ENCODE measurements at places on chromosomes 6 and 20. TPM values are rescaled to one million over a fixed set of nuclear protein-coding genes. Genes with fewer than 3 reads are reported as not detected.

GRCh38 chr20:25221592-25222460 lies 26.1 kb upstream of the PYGB start:
- peak; percentile 87 for DNase-seq

The FOXA2 gene
- polyA plus RNA-seq = not detected

DNA sequence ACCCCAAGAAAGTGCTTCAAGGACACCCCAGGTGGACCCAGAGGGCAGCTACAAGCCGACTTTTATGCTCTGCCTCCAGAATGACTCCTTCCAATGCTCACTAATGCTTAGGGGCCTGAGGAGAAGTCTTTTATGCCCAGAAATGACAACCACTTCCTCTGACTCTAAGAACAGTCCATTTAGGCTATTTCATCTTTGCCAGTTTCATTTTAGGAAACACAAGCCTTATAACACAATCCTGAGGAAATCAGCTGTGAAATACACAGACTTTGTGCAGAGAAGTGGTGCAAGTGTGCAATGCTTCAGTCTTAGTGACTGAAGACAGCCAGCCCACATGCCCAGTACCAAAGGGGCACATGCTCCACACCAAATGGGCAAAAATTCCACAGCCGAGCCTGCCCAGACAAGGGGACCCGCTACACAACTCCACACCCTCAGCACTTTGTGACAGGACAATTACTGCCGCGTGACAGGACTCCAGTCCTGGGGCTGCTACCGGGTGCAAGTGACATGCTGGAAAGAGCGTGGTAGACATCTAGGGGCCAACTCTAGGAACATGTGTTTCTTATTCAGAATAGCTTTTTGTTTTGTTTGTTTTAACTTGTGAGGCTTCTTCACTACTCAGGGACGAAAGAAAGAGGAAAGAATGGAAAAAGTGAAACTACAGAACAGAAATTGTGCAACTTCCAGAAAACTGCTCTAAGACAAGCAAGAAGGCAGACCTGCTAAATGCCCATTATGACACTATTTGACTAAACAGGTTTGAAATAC lies 28.2 kb upstream of the PLAGL1 start:
- peak; percentile 65 for DNase-seq

The TP53TG5 gene
- polyA plus RNA-seq = 0.99 TPM

DNA sequence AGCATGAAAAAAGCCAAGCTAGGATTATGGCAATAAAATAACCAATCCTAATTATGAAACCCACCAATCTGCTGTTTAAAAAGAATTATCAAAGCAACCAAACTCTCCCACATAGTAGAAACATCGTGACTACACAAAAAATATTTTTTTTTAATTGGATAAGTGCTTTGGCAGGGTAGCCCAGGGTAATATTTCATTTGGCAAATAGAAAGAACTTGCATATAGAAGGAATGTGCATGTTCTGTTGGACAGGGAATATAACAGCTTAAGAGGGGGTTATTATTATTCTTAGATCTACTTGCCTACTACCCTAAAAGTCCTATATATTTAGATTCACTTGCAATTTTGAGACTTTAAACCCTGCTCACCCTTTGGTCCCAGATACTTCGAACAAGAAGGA lies 972 bp downstream of the GSTA3 start:
- no peak for DNase-seq

The FLRT3 gene
- 20.8 TPM for polyA plus RNA-seq

DNA sequence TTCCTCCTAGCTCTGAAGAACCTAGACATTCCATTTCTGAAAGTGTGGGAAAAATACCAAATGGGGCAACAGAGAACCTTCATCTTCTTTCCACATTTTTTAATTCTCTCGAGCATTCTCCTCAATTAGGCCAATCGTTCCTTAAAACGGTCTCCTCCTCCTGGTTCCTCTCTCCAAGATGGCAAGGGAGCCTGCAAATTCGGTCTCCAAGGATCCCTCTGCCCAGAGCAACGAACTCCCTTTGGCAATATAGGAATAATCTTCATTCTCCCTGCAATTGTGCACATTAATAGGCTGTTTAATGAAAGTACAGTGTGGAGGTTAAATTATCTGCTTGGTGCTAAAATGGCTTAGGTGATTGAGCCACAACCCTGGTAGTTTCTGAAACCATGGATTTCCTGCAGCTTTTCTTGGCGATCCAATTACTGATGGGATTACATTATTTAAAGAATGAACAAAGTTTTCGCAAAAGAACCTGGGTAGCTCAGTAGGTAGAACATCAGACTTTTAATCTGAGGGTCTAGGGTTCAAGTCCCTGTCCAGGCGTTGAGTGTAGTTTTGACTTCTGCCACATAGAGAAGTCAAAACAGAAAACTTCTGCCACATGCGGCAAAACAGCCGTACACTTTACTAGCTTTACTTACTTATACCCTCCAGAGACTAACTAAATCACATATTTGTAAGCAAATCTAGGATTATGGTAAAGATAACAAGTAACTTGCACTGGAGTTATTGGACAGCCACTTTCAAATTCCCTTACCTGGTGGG lies 102.9 kb upstream of the ZNF184 start:
- DNase-seq = no peak

The GSTA3 gene
- polyA plus RNA-seq = not detected

The SCAF8 gene
- polyA plus RNA-seq = 36.1 TPM

DNA sequence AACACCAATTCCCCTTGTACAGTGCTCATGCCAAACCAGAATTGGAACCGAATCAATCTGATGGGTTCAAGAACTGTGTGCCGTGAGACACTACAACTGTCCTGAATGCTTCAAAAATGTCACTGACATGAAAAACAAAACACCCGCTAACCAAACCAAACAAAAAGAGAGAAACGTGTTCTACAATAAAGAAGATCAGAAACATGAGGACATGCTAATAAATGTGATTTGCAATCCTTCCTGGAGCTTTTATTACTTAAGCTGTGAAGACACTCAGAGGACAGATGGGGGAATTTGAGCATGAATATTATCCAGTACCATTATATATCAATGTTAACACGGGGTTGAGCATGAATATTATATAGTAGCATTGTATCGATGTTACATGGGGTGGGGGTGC lies 72.2 kb upstream of the NFATC2 start:
- DNase-seq = no peak

DNA sequence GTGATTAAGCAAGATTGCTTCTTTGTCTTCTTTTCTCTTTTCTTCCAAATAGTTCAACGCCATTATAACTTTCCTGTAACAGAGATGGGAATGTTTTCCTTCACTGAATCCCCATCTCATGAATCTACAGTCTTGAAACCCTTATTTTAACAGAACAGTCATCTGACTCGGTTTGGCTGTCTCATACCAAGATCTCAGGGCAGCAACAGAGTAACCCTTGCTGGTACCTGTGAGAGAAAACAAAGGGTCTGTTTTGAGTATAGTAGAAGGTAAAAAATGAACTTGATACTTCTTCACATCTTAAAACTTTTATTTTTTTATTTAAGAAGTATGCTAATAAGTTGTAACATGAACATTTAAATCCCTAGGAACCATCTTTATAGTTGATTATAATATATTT lies 19.6 kb upstream of the DSE start:
- DNase-seq = no peak

DNA sequence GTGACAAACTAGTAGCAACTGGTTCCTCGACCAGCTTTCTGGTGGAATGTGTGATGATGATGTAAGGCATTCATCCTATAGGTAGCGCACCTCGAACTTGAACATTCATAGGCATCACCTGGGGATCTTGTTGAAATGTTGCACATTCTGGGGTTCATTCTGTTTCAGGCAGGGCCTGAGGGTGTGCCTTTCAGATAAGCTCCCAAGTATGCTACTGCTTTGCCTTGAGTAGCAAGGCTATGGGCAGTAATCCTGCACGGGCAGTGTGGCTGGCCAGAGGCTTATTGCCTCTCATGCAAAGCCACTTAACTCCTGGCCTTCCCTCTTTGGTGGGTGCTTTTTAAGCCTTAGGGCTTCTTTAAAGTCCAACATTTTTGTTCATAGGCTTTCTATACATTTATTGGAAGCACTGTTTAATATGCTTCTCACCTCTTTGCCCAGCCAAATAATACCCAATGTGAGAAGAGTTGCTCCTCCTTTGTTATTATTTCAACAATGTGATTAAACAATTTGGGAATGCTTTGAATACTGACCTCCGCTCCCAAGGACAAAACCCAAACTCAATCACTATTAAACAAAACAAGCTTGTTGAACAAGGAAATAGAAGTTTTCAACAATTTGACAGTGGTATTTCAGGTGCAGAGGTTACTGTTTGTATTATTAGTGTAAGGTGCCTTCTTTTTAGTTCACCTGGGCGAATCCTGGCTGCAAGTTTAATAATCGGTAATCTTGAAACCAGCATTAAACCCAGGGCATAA lies 57.5 kb downstream of the JARID2 start:
- no peak for DNase-seq

DNA sequence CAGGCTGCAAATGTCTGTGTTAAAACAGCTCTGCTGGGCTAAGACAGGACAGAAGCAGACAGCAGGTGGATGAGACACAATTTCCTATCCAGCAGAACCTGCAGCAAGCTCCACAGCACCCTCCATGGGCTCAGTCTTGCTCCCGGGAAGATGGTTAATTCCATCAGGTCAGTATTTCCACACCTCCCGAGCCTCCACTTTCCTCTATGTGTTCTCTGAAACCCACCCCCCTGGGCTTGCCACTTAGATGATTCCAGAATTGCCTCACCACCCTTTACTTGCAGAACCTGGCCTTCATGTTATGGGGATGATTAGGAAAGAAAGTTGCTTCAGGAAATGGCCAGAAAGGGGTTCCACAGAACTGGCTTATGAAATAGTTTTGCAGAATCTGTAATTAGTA lies 43.8 kb downstream of the ERMARD start:
- no peak for DNase-seq

GRCh38 chr6:159790956-159791598 lies 810 bp downstream of the MRPL18 start:
- peak; percentile 2 for DNase-seq

The CEP85L gene
- polyA plus RNA-seq = 18.0 TPM

DNA sequence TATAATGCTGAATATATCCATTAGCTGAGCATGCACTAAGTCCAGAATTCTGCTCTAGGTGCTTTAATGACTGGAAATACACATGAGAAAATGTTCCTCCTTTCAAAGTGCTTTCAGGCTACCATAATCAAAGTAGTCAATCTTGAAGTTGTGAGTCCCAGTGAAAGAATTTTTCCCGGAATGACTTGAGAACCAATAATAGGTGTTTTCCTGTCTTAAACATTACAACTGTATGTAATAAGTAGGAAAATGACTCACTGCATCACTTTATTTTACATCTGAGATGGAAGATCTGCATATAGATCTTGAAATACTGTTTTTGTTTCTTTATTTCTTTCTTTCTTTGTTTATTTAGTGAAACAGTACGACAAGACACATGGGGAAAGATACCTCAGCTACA lies 437.4 kb upstream of the JAG1 start:
- DNase-seq = no peak

GRCh38 chr6:163284151-163284550 lies 130.4 kb upstream of the QKI start:
- no peak for DNase-seq

The PACSIN1 gene
- polyA plus RNA-seq = 0.31 TPM

GRCh38 chr6:57302477-57302876 lies 15.0 kb upstream of the PRIM2 start:
- no peak for DNase-seq

GRCh38 chr20:44073675-44074071 lies 113.3 kb downstream of the JPH2 start:
- no peak for DNase-seq

GRCh38 chr6:158037771-158038170 lies 56.1 kb downstream of the SYNJ2 start:
- no peak for DNase-seq

The SNAP91 gene
- polyA plus RNA-seq = 2.0 TPM

The SSTR4 gene
- not detected for polyA plus RNA-seq

The STMND1 gene
- polyA plus RNA-seq = 0.25 TPM

The ADGB gene
- not detected for polyA plus RNA-seq

- no peak for DNase-seq
Measured at GRCh38 chr6:98835149-98836024, 1.0 kb downstream of the POU3F2 start.

- no peak for DNase-seq
Measured at GRCh38 chr6:117771403-117771802, 96.1 kb downstream of the NUS1 start.

The RANBP9 gene
- 34.6 TPM for polyA plus RNA-seq

GRCh38 chr6:135665935-135666334 lies 168.4 kb upstream of the AHI1 start:
- DNase-seq = no peak

- DNase-seq = no peak
Measured at GRCh38 chr6:146410851-146411595, 132.6 kb upstream of the RAB32 start.

DNA sequence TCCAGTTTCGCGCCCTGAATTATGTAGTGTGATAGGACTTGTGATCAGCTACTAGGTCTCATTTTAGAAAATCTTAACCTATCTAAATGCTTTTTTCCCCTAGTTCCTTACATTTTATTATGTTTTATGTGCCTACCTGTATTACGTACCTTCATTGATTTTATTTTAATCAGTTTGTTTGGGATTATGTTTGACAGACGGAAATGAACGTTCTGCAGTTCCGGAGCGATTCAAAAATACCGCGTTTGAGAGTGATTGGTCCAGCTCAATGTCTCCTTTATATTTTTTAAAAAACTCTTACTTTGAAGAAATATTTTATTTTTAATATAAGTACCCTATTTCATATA lies 114.3 kb upstream of the BTN3A2 start:
- peak; percentile 66 for DNase-seq

The TPX2 gene
- 31.1 TPM for polyA plus RNA-seq

Data from muscle of back (tissue), 13 donors.